ENCODE measurements at places on chromosomes 12 and 14.

DNA sequence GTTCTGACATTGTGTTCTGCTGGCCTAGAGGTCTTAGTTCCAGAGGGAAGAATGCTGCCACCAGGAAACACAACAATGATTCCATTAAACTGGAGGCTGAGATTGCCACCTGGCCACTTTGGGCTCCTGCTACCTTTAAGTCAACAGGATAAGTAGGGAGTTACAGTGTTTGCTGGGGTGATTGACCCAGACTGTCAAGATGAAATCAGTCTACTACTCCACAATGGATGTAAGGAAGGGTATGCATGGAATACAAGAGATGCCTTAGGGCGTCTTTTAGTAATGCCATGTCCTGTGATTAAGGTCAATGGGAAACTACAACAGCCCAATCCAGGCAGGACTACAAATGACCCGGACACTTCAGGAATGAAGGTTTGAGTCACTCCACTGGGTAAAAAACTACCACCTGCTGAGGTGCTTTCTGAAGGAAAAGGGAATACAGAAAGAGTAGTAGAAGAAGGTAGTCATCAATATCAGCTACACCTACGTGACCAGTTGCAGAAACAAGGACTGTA lies 852.6 kb downstream of the LRFN5 start:
- DNase-seq = no peak

DNA sequence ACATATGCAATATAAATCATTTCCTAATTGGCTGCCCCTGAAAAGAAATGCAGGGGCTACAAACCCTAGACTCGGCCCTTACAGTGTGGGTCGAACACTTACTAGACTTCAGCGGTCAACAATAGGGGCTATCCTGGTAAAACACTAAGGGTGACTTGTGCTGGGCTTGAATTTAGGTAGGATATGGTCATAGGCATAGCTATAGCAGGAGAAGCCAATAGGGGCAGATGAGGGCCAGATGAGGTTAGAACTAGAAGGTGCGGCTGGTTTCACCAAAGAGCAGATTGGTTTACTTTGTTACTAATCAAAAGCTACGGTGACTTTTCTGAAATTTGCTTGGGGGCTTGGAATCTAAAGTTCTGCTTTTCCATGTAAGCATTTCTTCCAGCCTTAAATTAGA lies 282.3 kb upstream of the DIO2 start:
- no peak for DNase-seq

DNA sequence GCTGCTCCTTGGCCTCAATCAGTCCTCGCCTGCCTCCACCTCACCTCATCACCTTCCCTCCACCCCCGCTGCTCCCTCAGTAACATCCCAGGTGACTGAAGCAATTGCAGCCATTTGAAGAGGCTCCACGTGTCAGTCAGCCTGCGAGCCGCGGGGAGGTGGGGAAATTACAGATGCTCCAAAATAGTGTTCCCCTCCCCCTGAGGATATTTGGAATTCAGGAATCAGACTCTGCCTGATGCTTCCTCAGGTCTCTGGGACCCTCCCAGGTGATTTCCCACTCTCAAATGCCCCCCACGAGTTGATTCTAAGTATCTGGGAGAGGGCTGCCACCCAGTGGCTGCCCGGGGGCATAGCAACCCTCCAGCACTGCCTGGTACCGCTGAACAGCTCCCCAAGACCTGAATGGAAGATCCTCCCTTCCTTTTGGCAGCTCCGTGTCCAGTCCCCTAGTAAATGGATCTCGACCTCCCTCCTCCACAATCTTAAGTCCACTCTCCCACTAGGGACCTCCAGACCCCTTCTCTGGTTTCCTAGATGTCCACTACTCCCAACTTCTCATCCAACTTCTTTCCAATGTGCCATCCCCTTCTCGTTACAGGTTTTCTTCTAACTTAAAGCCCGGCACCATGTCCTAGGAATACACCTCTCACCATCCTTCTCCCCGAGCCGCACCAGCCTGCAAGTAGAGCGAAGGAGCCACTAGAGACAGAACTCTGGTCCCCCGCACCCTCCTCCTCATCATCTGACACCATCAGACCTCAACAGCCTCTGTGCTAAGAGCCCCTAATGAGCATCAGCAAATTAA lies 1.4 kb upstream of the ASIC1 start:
- no peak for DNase-seq

DNA sequence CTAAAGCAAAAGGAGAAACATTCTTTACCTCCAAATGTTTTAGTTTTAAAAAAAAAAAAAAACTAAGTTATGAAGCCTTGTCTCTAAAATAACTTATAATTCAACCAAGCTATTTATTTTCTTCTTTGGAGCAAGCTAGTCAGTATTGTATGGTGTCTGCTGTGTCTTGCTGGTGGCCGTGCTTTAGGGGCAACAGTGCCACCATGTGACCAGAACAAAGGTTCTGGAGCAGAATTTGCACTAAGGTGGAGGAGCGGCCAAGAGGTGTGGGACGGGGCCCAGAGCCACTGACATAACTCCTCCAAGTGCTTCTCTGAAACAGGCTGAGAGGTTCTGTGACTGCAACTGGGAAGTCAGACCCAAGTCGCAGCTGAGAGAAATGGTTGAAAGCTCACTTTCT lies 4.5 kb downstream of the FICD start:
- DNase-seq = no peak

- DNase-seq = no peak
Observed at GRCh38 chr12:82055391-82055790, 296.2 kb upstream of the PPFIA2 start.

DNA sequence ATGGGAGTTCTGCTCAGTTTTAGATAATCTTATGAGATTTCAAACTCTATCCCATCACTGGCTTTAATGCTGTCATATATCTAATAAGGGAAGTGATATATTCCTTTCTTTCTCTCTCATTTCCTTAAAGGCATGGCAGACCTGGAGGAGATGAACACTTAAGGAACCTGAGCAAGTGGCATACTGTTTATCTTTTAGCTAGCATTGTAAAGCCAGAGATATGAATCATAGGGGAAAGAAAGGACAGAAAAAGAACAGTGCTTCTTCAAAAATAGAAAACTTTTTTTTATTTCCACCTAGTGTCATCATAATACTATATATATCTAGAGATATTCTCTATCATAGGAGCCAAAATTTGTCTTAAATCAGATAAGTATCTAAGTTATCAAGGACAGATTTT lies 68.3 kb upstream of the PSMA6 start:
- no peak for DNase-seq

DNA sequence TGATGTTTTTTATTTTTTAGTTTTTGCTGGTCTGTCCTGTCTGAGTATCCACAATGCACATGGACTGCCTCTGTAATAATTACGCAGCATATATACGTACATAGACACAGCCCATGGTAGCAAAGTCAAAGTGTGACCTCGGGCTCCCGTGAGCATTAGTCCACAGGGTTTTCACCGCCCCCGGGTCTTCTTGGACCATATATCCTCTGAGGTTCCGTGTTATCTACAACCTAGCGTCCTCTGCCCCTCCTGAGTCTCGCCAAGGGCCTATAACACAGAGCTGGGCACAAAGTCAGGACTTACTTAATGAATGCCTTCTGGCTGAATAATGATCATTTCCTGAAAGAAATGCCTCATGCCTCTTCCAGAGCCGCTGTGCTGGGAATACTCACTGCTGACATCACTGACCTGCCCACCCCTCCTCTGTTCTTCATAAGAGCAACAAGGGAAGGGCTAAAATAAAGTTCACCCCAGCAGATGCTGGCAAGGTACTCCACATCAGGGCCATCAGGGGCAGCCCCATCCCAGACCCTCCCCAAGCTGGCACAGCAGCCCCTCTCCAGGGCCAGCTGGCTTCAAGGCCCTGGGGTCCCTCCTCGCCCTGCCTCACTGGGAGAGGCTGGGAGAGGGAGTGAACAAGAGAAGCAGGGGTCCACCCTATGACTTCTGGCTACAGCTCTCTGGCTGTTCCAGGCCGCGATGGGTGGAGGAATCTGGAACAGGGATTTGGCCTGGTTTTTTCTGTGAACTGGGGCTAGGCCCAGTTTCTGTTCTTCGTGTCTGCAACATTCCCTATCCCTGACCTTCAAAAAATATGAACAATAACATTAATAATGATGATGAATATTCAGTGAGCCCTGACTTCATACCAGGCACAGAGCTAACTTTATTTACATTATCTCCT lies 7.9 kb downstream of the HDAC7 start:
- peak; percentile 42 for DNase-seq

DNA sequence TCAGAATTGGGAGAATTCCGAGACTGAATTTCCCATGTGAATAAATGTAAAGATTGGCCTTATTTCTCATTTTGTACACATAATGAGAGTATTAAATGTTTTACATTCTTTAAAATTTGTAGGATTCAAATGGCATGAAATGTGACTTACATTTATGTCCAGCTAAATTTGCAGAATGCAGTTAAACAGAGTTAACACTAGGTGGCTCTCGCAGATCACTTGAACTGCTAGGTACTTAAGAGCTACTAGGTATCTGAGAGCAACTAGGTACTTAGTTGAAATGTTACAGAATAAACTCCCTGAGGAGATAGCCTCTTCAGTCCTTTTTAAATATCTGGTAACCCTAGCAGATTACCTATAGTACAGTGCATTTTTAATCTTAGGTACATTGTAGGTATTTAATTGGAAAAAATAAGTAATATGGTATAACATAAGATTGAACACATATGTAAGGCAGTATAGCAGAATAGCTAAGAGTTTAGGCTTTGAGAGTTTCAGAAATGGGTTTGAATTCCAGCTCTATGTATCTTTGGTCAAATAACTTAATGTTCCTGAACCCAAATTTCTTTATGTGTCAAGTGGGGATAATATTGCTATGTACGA lies 73.8 kb downstream of the KIAA0586 start:
- peak; percentile 30 for DNase-seq

DNA sequence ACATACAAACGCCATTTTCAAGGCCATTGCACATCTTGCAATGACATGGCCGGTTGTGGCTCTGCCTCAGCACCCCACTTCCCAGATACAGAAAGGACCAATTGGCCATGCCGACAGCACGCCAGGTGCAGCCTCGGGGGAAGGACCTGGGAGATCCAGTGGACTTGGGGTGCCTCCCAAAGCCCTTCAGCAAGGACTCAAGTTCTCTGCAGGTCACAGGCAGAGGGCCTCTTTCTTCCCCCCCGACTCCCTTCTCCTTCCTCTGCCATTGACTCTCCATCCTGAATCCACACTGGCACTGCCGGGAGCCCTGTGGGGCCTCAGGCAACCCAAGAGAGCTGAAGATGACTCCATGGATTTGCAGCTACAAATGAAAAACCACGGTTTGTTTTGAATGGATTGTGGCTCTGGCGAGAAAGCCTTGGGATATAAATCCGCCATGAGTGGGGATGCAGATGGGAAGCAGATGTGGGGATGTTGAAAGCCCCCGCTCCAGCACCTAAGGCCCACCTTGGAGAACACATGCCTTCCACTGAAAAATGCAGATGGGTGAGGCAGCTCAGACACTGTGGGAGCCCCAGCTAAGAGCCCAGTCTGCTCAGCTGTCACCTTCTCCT lies 35.1 kb upstream of the LTBP2 start:
- DNase-seq = no peak

DNA sequence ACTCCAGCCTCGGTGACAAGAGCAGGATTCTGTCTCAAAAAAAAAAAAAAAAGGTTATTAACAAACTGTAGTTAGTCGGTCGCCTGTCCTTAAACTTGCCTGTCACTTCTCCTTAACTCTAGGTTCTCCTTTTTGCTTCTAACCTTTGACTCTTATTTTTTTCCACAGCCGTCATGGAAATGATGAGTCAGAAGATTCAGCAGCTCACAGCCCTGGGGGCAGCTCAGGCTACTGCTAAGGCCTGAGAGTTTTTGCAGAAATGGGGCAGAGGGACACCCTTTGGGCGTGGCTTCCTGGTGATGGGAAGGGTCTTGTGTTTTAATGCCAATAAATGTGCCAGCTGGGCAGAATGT lies 418 bp upstream of the MYG1 start:
- DNase-seq = peak; percentile 22

DNA sequence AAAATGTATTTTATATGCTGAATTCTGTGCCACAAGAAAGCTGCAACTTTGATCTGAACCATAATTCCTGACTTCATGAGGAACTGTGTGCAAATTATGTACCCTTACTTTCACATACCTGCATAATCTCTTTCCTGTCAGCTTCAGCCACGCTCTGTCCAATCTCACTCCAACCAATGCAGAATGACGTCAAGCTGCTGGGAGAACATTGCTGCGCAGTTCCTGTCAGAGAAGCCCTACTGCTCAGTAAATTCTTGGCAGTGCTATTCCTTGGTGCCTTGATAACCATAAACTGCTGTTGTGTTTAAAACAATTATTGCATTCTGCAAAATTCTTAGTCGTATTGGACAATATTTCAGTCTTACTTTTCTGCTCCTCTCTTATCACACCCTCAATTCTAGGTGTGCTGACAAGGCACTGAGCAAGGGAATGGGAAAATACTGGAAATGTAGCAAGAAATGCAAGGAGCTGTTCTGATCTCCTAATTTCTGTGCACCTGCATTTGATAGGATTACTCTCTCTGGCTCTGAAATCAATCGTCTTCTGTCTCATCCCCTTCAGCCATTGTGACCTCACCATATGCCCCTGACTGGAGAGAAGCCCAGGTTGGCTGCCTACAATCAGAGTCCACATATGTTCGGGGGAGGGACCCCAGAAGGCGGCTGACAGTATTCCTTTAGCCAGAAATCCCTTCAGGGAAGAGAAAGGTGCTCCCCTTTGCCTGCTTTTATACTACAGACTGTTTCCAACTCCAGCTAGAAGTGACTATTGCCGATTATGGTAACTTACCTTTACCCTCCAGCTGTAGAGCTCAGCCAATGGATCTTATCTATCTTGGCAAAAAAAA lies 274.9 kb upstream of the NOVA1 start:
- no peak for DNase-seq

DNA sequence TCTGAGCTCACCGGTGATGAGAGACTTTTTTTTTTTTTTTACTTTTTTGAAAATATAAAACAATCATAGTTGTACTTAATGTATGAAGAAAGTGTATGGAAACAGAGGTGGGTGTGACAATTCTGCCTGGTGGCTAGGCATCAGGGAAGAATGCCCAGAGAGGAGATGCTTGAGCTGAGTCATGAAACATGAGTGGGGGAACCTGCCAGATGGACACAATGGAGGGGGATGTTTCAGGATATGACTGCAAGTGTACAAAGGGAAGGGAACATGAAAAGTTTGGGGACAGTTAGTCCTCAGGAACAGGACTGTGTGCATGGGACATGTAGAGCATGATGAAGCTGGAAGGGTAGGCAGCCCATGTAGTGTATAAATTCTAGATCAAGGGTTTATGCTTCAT lies 274.2 kb upstream of the E2F7 start:
- DNase-seq = no peak

- DNase-seq = no peak
Observed at GRCh38 chr12:53603804-53604203, 22.4 kb downstream of the ATF7 start.

- no peak for DNase-seq
Observed at GRCh38 chr12:46831335-46832129, 5.7 kb upstream of the SLC38A4 start.

DNA sequence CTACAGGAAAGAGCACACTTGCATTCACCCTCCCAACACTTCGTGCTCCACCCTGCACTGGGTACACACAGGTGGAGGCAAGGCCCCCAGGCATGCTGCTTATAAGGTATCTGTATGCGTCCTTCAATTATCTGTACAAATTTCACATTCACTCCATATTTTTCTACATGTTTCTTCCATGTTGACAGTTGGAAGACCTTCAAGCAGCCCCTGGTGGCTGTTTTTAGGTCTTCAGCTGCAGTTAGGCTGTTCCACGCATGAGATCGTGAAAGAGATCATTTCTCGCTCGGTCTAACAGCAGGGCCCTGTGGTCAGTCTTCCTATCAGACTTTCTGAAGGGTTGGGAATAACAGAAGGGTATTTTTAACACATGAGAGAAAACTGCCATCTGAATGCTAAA lies 47.1 kb downstream of the PLXNC1 start:
- no peak for DNase-seq

- DNase-seq = no peak
Observed at GRCh38 chr12:52867642-52868041, 18.8 kb upstream of the KRT78 start.

- DNase-seq = no peak
Observed at GRCh38 chr12:73465106-73465505, 1072.5 kb upstream of the ATXN7L3B start.

All from amniotic stem cell (primary cell).